Cardiac muscle cell (in vitro differentiated cells and primary cell): ENCODE measurements at places on chromosomes 13 and 19.

- H3K36me3 ChIP-seq: peaks cover 17% of the 10 kb centered on the region
- peak overlapping the region; percentile 95 for H3K4me3 ChIP-seq
- H3K27me3 ChIP-seq: no peaks in the 10 kb centered on the region
Observed at GRCh38 chr19:35269438-35270117, 816 bp downstream of the USF2 start.

DNA sequence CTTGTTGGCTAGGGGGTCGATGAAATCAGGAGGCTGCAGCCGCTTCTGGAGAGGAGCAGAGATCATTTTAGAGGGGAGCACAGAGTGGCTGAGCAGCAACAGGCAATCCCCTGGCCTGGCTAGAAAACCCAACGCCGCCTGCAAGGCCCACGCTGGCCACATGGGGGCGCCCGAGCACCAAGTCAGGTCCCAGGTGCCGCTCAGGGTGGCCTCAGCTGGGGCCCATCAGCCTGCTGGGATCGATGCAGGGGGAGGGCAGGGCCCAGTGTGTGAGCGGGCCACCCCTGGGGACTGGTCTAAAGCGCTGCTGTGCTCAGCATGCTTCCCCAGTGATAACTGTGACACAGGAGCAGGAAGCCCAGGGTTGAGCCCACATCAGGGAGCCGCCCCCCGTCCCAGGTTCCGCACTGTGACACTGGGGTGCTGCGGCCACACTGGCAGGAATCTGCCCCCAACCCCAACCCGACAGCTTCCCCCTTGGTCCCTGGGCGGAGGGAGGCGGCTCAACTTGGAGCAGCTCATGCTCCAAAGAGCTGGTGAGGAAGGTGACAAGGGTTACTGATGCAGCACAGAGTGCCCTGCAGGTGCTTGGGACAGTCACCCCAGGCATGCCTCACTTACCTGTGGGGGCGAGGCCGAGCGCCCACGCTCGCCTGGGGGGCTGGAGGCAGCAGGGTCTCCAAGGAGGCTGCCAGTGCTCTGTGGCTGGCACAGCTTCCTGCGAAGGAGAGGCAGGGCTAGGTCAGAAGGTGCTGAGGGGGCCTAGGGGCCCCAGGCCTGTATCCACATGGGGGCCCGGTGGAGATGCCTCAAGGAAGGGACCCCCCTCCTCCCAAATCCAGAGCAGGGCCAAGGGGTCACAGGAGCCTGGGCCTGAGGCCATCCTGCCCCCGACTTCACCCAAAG, 13.3 kb upstream of the ISYNA1 start:
- peak; percentile 81 for DNase-seq
- H3K4me1 ChIP-seq: peaks cover 10% of the 10 kb centered on the region
- H3K27ac ChIP-seq: no peak overlapping the region
- no peak overlapping the region for H3K4me3 ChIP-seq

DNA sequence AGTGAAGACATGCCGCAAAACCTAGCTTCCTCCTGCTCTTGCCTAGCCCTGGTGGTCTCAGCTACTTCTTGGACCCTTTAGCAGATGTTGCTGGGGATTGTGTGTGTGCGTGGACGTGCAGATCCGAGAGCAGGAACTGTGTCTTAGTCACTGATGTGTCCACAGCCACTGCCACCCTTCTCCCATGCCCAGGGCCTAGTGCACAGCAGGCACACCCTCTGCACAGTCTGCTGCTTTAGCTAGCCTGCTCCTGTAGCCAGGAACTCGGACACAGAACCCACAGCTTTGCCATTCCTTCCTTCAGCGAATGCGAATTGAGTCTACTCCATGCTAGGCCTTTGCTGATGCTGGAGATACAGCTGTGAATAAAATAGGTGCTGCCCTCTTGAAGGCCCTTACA, 2.3 kb downstream of the CLPTM1 start:
- H3K27ac ChIP-seq: peak overlapping the region; percentile 16
- H3K36me3 ChIP-seq: no peaks in the 10 kb centered on the region
- H3K4me1 ChIP-seq: peaks cover 9% of the 10 kb centered on the region
- no peak overlapping the region for H3K4me3 ChIP-seq
- no peaks in the 10 kb centered on the region for H3K27me3 ChIP-seq

- no peaks in the 10 kb centered on the region for H3K4me1 ChIP-seq
- peak overlapping the region; percentile 30 for H3K27ac ChIP-seq
- H3K36me3 ChIP-seq: peaks cover 5% of the 10 kb centered on the region
Observed at GRCh38 chr13:73000027-73000674, 58.7 kb upstream of the KLF5 start.

DNA sequence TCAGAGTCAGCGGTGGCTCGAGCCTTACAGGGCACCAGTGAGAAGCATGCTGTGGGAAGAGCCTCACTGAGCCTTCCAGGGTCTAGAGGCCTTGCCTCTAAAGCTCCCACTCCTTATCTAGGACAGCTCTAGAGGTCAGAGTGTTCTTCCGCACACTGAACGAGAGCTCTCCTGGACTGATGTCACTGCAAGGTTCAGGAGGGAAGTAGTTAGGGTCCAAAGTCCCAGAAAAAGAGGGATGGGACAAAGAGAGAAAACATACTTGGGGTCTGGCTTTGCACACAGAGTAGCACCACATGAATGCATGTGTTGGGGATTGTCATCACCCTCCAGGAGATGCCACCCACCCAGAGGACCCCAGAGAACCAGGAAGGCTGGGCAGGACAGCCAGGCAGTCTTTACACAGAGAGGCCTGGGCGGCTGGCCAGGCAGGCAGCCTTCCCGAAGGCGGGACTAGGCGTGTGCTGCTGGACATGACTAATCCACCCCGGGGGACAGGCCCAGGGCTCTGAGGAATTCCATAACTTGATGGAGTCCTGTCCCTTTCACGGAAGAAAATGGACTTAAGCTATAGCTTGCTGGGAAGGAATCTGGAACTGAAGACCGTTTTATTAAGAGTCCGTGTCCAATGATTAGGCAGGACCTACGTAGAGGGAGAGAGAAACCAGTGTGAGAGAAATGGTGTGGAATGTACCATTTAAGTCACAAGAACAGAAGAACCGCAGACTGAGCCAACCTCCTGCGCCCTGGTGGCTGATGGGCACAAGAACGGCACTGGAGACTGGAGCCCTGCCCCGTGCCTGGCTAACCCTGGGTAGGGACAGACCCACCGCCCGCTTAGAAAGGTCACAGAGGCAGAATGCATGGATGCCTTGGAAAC, 16.6 kb upstream of the EPHX3 start:
- DNase-seq: no peak
- peaks cover 46% of the 10 kb centered on the region for H3K36me3 ChIP-seq
- no peaks in the 10 kb centered on the region for H3K4me1 ChIP-seq
- H3K27me3 ChIP-seq: no peaks in the 10 kb centered on the region
- peak overlapping the region; percentile 66 for H3K27ac ChIP-seq
- no peak overlapping the region for H3K4me3 ChIP-seq

DNA sequence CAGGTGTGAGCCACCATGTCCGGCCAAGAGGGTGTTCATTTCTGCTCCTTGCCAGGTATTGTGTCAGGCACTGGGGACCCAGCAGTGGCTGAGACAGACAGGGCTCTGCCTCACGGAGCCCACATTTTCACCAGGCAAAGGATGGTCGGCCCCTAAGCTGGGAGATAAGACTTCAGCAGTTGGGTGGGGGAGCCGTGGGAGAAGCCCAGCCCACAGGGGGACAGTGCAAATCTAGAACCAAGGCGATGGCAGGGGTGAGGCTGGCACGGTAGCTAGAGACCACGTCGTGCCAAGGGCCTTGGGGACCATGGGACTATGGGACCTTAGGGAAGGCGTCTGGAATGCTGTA, 8.3 kb downstream of the LSR start:
- H3K36me3 ChIP-seq: no peaks in the 10 kb centered on the region
- DNase-seq: no peak
- H3K4me1 ChIP-seq: no peaks in the 10 kb centered on the region
- no peak overlapping the region for H3K27ac ChIP-seq

GRCh38 chr13:35888981-35889380, 242.2 kb downstream of the DCLK1 start:
- H3K27ac ChIP-seq: no peak overlapping the region
- no peaks in the 10 kb centered on the region for H3K4me1 ChIP-seq
- no peaks in the 10 kb centered on the region for H3K27me3 ChIP-seq
- no peaks in the 10 kb centered on the region for H3K36me3 ChIP-seq
- DNase-seq: no peak

GRCh38 chr19:14763497-14764145, 14.7 kb downstream of the ADGRE2 start:
- H3K36me3 ChIP-seq: no peaks in the 10 kb centered on the region
- H3K27me3 ChIP-seq: no peaks in the 10 kb centered on the region
- H3K4me1 ChIP-seq: no peaks in the 10 kb centered on the region
- no peak for DNase-seq

DNA sequence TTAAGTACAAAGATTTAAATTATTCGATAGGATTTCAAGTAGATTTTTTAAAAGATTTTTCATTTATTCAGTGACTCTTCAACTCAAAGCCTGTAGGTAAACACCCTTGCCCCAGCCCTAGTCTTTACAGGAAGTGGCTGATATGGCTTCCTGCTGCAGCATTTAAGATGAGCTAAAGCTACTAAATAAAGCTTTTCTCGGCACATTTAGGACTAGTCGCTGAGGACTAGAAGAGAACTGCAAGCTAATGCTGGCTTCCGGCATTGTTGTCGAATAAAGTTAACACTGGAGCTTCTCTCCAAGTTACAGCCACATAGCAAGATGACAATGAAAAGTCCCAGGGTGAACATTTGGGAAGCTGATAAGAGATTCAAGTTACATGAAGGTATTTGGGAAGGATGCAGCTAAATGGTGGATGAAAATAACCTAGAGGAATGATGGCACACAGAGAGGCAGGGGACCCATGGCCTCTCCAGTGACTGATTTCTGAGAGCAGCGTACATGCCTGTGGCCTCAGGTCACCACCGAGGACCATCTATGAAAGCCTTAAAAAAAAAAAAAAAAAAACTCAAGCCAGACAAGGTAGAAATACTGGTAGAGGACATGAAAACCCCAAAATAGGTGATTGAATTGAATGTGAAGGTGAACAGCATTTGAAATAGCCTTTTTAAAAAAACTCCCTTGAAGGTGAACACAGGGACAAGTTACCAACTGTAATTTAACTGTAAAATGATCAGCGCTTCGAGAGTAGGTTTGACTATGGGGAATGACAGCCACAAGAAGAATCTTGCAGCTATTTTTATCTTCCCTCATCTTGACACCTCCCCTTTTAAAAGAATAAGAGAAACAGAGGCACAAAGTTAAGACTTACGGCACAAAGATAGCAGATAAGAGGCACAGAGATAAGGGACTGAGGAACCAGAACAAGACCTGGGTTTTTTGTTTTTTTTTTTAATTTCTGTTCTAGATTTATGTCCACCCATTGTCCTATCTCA, 155.4 kb downstream of the DCT start:
- no peaks in the 10 kb centered on the region for H3K27me3 ChIP-seq
- peaks cover 32% of the 10 kb centered on the region for H3K4me1 ChIP-seq
- DNase-seq: no peak
- no peak overlapping the region for H3K4me3 ChIP-seq

DNA sequence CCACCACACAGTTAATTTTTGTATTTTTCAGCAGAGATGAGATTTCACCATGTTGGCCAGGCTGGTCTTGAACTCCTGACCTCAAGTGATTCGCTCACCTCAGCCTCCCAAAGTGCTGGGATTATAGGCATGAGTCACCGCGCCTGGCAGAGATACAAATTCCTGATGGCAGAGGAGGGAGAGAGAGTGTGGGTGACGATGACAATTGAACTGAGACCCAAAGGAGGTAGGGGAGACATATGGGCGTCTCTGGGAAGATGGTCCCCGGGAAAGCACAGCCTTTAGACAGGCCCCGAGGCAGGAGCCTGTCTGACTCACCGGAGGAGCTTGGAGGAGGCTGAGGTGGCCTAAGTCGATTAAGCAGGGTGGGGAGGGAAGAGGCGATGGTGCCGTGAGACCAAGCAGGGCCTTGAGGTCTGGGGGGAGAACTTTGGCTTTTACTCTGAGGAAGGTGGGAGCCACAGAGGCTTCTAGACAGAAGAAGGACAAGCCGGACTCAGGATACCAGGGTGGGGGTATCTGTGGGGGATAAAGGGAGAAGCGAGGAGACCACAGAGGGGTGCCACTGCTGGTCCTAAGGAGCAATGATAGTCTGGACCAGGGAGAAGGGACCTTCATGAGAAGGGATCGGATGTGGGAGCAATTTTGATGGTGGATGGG, 38.2 kb downstream of the ARRDC2 start:
- no peak overlapping the region for H3K4me3 ChIP-seq
- no peaks in the 10 kb centered on the region for H3K27me3 ChIP-seq
- DNase-seq: no peak
- H3K27ac ChIP-seq: no peak overlapping the region

DNA sequence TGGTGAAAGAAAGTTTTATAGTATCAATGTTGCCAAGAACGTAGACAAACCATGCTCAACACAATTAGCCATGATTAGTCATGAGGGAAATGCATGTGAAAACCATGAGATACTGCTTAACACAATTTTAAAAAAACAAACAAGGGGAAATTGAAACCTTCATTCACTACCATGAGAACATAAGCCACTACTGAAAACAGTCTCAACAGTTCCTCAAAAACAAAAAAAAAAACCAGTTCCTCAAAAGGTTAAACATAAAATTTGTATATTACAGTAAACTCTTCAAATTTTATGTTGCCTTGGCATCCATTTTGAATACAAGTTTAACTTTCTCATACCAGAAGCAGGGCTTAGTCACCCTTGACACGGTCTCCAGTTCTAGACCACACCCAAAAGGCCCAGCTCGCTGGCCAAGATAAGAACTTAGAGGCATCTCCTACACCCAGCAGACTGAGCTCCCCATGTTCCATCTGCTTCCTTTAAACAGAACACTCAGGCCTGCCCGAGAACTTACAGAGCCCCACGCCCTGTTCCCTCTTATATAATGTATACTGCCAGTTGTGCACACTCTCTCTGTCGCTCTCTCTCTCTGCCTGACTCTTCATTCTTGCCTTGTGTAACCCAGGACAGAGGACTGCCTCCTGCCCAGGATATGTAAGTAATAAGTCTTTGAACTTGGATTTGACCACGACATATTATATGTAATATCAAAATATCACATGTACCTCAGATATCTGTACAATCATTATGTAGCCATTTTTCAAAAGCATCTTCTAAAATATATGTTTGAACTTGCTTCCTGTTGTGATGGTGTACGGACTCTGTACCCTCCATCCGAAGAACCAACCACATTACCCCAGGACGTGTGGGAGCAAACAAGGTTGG, 67.4 kb downstream of the STK24 start:
- peak overlapping the region; percentile 93 for H3K27ac ChIP-seq
- H3K4me1 ChIP-seq: peaks cover 51% of the 10 kb centered on the region
- H3K27me3 ChIP-seq: no peaks in the 10 kb centered on the region
- no peak overlapping the region for H3K4me3 ChIP-seq
- H3K36me3 ChIP-seq: no peaks in the 10 kb centered on the region

DNA sequence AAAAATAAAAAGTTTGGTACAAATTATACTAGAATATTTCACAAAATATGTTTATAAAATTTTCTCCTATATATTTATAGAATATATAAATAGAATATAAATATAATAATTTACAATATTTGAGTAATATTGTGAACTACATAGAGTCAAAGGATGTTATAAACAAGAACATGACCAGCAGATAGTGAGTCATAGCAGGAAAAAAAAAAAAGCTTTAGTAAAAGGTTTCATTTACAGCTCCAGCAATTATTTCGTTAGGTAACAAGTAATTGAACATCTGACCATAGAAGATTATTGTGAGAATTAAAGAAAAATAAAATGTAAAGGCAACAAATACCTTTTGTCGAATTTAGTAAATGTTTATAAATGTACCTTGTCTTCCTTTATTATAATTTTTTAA, 864.1 kb downstream of the PCDH17 start:
- no peaks in the 10 kb centered on the region for H3K36me3 ChIP-seq
- no peak overlapping the region for H3K27ac ChIP-seq
- no peaks in the 10 kb centered on the region for H3K27me3 ChIP-seq
- H3K4me3 ChIP-seq: no peak overlapping the region

GRCh38 chr19:56273563-56274117, 1.1 kb downstream of the EDDM13 start:
- H3K36me3 ChIP-seq: no peaks in the 10 kb centered on the region
- H3K4me1 ChIP-seq: no peaks in the 10 kb centered on the region
- no peak overlapping the region for H3K4me3 ChIP-seq
